Left renal pelvis (tissue), 4 donors: ENCODE measurements at places on chromosomes 5 and 9. TPM values are rescaled to one million over a fixed set of nuclear protein-coding genes. Genes with fewer than 3 reads are reported as not detected.

DNA sequence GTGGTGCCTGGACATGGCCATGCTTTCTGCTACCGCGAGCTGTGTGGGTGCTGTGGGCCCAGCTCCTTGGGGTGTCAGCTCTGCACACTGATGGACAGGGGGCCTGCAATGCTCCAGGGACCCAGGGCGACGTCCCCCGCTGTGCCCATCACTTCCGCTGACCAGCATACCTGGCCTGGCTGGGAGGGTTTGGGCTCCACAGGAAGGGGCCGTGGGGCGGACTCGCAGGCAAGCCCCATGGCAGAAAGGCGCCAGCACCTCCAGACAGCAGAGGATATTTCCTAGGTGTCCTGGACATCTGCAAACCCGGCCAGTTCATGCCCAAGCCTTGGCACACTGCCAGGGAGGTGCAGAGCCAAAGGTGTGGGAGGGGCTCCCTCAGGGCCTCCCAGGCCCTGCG lies 295.8 kb upstream of the IRX4 start:
- DNase-seq, result no peak

- DNase-seq, result no peak
These were observed 11.8 kb upstream of the CRHBP start for GRCh38 chr5:76941000-76941399.

- no peak for DNase-seq
These were observed 1170.0 kb upstream of the CDH9 start for GRCh38 chr5:28208356-28208755.

DNA sequence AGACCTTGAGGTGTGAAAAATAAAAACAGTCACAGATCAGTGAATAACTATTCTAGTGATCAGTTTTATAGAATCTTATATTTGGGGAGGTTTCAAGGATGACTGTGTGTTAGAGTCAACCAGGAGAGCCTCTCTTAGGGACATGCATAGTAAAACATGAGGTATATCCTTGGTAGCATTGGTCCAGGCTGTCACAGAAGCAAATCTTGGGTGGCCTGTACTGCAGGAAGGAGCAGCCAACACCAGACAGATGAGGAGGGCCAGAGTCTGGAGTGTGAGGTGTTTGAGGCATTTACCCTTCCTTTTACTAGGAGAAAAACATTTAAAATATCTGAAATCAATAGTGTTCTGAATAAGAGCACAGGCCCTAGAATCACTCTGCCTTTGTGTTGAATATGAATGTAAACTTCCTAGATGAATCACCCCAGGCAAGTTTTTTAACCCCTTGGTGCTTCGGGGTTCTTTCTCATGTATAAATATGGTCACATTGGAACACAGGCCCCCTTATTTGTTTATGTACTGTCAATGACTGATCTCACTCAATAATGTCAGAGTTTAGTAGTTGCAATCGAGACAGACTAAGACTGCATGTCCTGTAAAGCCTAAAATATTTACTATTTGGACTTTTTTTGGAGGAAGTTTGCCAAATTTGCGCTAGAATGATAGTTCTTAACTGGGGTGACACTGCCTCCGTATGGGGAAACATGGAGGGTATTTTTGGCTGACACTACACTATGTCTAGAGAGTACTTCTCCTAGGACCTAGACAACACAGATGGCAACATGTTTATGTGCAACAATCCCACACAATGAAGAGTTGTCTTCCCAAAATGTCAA lies 416.5 kb upstream of the POU5F2 start:
- no peak for DNase-seq

INSL6 gene
- 0.32 TPM for polyA plus RNA-seq

- DNase-seq, result no peak
These were observed 156.4 kb downstream of the FAM174A start for GRCh38 chr5:100691548-100691947.

DNA sequence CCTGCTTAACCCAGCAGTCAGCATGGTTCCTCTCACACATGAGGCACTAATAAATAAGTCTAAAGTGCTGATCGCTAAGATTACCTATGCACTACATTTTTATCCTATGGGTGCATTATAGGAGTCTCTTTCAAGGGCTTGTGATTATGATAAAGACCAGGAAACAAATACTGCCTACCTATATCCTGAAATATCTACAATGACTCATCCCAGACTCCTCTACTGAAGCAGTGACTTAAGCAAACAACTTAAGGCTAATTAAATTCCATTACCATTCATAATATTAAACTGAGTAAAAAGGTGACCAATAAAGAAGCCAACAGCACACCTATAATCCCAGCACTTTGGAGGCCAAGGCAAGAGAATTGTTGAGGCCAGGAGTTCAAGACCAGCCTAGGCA lies 338.4 kb downstream of the DNAH5 start:
- DNase-seq, result no peak
